ENCODE measurements at places on chromosomes 7 and 10.

- no peak for DNase-seq
Measured at GRCh38 chr10:55163388-55163979, 362.5 kb upstream of the PCDH15 start.

DNA sequence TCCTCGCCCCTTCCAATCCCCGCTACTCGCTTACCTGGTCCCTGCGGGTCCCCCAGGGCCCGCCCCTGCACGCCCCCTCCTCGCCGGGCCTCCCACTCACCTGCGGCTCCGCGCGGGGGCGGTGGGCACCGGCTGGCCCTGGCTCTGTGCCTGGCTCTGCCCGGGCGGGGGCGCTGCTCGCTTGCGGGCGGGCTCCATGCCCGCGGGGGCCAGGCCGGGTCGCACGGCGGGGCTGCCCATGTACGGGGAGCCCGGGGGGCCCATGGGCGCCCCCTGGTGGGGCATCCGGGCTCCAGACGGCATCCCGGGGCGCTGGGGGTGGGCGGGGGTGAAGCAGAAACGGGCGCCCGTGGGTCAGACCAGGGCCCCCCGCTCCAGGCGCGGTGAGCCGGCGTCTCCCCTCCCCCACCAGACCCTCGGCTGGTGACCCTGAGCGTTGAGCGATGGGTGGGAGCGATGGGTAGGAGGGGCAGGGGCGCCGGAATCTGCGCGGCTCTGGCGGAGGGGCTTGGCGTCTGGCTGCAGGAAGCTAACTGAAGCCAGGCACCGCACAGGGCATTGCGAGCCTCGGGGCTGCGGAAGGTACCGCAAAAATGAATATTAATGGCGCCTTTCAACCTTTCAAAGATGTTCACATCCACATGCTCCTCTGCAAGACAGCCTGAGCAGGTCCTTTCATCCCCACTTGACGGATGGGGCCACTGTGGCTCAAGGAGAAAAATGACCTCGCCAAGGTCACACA, 3.0 kb downstream of the SMARCD3 start:
- peak; percentile 67 for DNase-seq

DNA sequence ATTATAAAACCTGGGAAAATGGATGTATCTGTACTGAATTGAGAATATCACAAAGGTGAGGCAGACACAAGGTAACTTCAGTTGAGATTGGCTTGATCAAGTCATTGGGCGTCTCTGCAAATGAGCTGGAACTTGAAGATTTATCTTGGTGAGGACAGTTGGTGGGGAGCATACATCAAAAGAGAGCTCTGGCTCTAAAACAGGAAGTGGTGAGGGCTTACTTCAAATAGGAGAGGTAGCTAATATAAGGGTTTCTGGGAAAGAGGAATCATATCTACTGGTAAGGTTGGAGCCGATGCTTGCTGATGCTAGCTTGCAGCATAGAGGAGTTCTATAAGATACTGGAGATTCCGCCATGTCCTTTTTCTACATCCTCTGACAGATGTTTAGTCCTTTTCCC, 39.9 kb upstream of the FGL2 start:
- no peak for DNase-seq

DNA sequence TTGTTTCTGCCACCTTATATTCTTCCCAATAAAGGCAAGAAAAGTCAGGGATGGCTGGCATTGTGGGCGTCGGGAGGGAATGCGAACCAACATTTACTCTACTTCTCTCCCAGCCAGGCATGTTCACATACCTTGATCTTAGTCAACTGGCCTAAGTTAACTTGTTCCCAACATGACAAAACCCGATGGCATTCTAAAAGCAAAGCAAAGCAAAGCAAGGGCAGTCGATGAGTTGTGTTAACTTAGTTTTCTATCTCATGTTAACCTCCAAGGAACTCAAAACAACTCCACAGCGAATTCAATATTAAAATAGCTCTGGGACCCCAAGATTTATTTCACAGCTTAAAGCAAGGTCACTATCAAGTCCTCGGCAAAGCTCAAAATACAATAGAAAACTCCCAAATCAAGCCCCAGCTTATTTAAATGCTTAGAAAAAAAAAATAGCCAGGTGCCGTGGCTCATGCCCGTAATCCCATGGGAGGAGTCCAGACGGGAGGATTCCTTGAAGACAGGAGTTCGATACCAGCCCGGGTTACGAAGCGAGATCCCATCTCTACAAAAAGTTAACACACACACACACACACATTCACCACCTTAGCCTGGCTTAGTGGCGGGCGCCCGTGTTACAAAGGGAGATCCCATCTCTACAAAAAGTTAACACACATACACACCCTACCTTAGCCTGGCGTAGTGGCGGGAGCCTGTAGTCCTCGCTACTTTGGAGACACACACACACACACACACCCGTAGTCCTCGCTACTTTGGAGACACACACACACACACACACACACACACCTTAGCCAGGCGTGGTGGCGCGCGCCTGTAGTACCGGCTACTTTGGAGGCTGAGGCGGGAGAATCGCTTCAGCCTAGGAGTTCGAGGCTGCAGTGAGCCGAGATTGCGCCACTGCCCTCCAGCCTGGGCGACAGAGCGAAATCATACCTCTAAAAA, 901 bp upstream of the CCNY start:
- DNase-seq: peak; percentile 11

DNA sequence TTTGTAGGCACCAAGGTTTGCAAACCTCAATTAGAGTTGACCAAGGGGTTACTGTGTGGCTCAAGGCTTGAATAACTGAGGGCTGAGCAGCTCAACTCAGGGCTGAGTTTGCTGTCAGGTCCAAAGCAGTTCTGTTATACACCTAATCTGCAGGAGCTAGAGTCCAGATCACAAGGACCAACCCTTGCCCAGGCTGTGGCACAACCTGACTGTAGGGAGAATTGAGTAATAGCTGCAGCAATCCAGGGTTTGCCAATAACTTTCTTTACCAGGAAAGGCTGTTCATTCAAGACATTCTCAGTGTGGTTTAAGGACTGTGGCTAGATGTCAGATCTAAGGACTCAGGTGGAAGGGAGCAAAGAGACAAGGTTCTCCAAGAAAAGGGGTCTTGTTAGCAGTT, 115.6 kb upstream of the IMMP2L start:
- DNase-seq: no peak

DNA sequence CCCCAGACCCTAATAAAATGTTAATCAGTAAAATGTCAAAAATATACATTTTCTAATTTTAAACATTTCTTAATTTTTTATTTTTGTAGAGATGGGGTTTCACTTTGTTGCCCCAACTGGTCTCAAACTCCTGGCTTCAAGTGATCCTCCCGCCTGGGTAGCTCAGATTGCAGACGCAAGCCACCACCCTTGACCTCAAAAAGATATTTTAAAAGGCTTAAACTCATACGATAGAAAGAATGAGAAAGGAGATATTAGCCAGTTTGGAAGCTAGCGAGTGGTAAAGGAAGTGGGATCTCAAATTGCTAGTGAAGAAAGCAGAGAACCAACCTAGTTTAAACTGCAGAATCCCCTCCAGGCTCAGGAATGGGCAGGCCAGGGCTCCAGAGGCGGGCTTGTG, 4.5 kb downstream of the WIPI2 start:
- DNase-seq: no peak

- DNase-seq: no peak
Measured at GRCh38 chr7:51376420-51377092, 59.9 kb upstream of the COBL start.

DNA sequence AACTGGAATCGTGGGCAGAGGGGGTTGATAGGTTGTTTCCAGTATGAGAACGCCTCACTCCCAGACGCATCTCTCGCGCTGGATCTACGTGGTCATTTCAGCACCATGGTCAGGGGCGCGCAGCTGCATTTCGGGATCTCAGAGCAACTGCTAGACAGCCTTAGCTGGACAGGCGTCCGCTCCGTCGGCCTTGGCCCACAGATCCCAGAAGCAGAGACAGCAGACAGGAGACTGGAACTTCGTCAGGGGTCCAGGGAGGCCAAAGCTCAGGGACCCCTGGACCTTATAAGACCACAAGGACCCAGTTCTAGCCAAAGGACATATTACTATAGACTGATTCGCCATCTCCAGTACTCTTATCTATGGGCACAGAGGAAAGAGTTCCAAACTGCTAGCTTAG, 5.3 kb downstream of the NEUROG3 start:
- no peak for DNase-seq

- peak; percentile 50 for DNase-seq
Measured at GRCh38 chr10:103757531-103758293, 97.7 kb downstream of the SH3PXD2A start.

DNA sequence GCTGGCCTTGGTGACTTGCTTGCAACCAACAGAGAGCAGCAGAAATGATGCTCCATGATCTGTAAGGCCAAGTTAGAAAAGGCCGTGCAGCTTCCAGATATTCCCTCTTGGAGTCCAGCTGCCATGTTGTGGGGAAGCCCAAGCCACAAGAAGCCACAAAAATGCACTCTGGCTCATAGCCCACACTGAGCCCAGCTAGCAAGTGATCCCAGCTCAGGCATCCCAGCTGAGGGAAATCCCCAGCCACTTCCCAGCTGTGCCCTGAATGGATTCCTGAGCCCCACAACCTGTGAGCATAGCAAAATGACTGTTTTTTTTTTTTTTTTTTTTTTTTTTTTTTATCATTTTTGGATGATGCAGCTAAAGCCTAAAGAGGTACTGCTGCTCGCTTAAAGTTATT, 11.1 kb upstream of the SDK1 start:
- DNase-seq: no peak

GRCh38 chr7:71132127-71132376, at the start of gene GALNT17:
Gene GALNT17 (plus strand): TSS chr7:71132144.
- no peak for DNase-seq

- DNase-seq: peak; percentile 42
Measured at GRCh38 chr7:66013938-66014337, 31.9 kb upstream of the GUSB start.

DNA sequence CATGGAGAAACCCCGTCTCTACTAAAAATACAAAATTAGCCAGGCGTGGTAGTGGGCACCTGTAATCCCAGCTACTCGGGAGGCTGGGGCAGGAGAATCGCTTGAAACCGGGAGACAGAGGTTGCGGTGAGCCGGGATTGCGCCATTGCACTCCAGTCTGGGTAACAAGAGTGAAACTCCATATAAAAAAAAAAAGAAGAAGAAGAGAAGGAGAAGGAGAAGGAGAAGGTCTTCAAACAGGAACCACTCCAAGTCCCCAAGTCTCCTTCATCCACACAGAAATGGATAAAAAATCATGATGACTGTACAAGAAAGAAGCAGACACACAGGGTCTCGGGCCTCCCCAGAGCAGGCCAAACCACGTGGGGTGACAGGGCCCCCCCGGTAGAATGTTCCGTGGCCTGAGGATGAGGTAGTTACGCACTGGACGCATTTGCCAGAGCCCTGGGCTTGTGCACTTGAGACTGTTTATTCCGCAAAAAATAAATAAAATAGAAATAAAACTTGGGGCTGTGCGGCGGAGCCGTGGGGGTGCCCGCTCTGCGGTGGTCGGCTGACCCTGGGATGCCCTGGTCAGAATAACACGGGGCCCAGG, 15.8 kb downstream of the VENTX start:
- DNase-seq: no peak

Measured in WERI-Rb-1 (cell line).